PC-3 (cell line): ENCODE measurements at places on chromosomes 2 and 18. TPM values are rescaled to one million over a fixed set of nuclear protein-coding genes. Genes with fewer than 3 reads are reported as not detected.

DNA sequence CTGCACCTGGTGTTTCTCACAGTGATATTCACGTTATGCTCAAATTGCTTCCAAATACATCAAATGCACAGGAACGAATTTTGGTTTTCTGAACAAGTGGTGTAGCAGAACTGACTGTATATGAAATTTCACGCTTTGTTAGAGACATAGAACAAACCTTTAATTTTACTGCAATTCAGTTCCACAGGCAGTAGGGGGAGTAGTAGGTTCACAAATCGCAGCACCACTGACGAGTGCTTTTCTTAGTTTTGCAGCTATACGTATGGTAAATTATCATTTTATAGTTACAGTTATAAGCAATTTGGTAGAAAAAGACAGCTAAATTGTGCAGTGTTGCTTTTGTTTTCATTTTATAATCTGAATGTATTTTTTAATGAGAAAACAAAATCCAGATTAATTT, 113.3 kb downstream of the KIAA1328 start:
- DNase-seq, result peak; percentile 45
- H3K27ac ChIP-seq, result no peak overlapping the region
- no peaks in the 10 kb centered on the region for H3K27me3 ChIP-seq
- peaks cover 2% of the 10 kb centered on the region; the same call in 1 of the 2 replicates for H3K4me1 ChIP-seq
- no peaks in the 10 kb centered on the region for H3K36me3 ChIP-seq

DNA sequence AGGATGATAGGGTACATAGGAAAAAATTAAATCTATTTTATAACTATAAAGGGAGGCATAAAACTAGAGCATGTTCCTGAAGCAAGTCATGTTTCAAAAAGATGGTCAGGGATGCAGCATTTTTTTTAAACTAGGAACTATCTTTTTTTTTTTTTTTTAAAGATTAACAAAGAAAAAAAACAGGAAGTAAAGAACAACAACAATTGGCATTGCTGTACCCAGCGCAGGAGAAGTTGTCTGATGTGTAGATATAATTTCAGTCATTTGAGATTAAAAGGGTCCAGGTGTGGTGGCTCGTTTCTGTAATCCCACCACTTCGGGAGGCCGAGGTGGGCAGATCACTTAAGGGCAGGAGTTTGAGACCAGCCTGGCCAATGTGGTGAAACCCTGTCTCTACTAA, 41.5 kb downstream of the PMAIP1 start:
- DNase-seq, result no peak
- H3K27ac ChIP-seq, result no peak overlapping the region
- H3K4me3 ChIP-seq, result no peak overlapping the region
- H3K36me3 ChIP-seq, result no peaks in the 10 kb centered on the region

DNA sequence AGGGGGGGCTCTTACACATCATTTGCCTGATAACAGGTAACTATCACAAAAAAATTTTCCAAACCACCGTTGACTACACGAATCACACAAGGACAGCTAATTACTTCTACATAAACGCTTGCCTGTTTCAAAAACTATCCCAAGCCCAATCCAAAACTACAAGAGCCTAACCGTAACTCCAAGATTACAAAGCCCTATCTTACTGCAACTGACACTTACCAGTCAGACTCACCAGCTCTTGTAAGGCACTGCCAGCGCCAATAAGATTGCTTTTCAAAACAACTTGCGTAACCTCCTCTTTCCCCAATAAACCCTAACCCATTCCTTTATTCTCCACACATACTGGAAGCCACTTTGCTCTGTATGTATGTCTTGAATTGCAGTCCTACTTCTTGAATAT, 148.4 kb downstream of the NBAS start:
- H3K27ac ChIP-seq, result no peak overlapping the region
- H3K36me3 ChIP-seq, result no peaks in the 10 kb centered on the region
- H3K27me3 ChIP-seq, result no peaks in the 10 kb centered on the region
- no peak for DNase-seq
- no peaks in the 10 kb centered on the region for H3K4me1 ChIP-seq

Gene VWA3B
- not detected in 2 replicates for total RNA-seq

Gene SERPINB2
- 5.8 and 9.9 TPM in 2 replicates for total RNA-seq

Gene OXER1
- total RNA-seq, result not detected in 2 replicates
